Dermis microvascular lymphatic vessel endothelial cell (primary cell): ENCODE measurements at places on chromosomes 5 and 9. TPM values are rescaled to one million over a fixed set of nuclear protein-coding genes. Genes with fewer than 3 reads are reported as not detected.

Gene PCDHB11
- 0.13 and 0.89 TPM in 2 replicates for total RNA-seq

Gene CCDC187
- total RNA-seq, result under 0.01 TPM in 1 of 2 replicates, not detected in the other

Gene SPATA31C1
- not detected in 2 replicates for total RNA-seq

Gene ACER2
- 5.0 and 7.8 TPM in 2 replicates for total RNA-seq

Gene FAM193B
- 9.8 and 15.8 TPM in 2 replicates for total RNA-seq

Gene PITX1
- under 0.01 TPM in 1 of 2 replicates, not detected in the other for total RNA-seq

Gene PTGDS
- total RNA-seq, result 0.13 and 0.25 TPM in 2 replicates

Gene ESM1
- 69.5 and 73.0 TPM in 2 replicates for total RNA-seq

Gene IFNB1
- not detected in 2 replicates for total RNA-seq

Gene EIF4E1B
- under 0.01 TPM in 1 of 2 replicates, not detected in the other for total RNA-seq

Gene TRMT10B
- 1.0 and 1.1 TPM in 2 replicates for total RNA-seq

Gene NUP214
- total RNA-seq, result 7.6 and 10.2 TPM in 2 replicates

Gene NR4A3
- total RNA-seq, result under 0.01 TPM in 2 replicates

Gene SH2D3C
- total RNA-seq, result 61.5 and 100 TPM in 2 replicates

Gene OR1J1
- total RNA-seq, result not detected in 2 replicates
